ENCODE measurements at places on chromosomes 16 and 17.
A peak's percentile ranks its signal among the peaks of the same experiment; 100 is the strongest.

- DNase-seq: no peak
Measured at GRCh38 chr17:3812771-3813170, 11.8 kb upstream of the ITGAE start.

- DNase-seq: no peak
Measured at GRCh38 chr17:47730681-47731080, 2.4 kb upstream of the TBX21 start.

DNA sequence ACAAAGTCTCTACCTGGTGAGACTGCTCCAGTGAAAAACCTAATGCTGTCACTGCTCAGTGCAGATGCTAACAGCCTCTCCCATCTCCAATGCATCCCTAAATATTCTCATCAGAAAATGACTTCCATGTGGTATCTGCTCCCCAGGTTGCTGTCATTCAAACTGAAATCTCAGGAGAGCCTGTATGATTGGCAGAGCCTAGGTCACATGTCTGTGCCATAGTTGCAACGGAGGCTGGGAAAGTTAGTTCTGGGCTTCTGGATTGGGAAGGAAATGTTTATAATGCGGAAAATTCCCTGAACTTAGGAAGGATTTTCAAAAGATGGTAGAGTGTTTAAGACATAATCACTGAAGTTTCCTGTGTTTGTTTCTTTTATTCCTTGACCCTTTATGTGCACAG lies 206.4 kb upstream of the ZKSCAN2 start:
- DNase-seq: no peak

DNA sequence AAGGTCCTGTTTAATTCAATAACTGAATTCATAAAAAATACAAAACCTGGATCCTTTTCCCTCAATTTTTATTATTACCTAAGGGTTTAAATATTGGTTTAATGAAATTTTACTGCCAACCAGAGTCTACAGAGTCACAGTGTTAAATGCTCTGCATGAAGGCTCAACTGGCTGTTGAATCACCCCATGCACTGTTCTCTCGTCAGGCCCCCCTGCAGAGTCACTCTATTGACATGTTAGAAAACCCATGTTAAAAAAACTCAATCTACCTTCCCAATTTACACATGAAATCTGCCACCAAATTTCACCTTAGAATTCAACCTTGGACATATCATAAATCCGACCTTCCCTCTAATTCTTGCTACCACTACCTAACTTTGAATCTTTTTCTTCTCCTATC lies 43.3 kb upstream of the ULK2 start:
- no peak for DNase-seq

GRCh38 chr17:3718201-3718600 lies 5.5 kb upstream of the HASPIN start:
- no peak for DNase-seq

- DNase-seq: no peak
Measured at GRCh38 chr17:30605027-30605426, 127.8 kb downstream of the GOSR1 start.

GRCh38 chr17:20266806-20267458 lies 200.4 kb downstream of the LGALS9B start:
- DNase-seq: peak; percentile 73

DNA sequence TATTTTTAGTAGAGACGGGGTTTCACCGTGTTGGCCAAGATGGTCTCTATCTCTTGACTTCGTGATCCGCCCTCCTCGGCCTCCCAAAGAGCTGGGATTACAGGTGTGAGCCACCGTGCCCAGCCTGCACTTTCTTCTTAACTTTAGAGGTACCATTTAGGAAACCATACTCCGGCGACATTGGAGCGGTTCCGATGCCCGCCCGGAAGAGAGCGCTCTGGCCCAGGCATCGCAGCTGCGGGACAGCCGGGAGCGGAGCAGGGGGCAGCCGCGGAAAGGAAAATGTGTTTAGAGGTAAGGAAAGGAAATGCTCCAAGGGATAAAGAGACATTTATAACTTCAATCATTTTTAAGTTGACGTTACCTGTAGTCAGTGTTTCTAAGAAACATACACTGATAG lies 6.0 kb upstream of the HS3ST3B1 start:
- no peak for DNase-seq

- no peak for DNase-seq
Measured at GRCh38 chr17:28765038-28765437, 21.2 kb downstream of the TRAF4 start.

GRCh38 chr16:50812046-50812445 lies 70.2 kb downstream of the CYLD start:
- DNase-seq: no peak
